ENCODE measurements at places on chromosomes 12 and 14. TPM values are rescaled to one million over a fixed set of nuclear protein-coding genes. Genes with fewer than 3 reads are reported as not detected.

GRCh38 chr14:62081012-62081612 lies 318.9 kb downstream of the SNAPC1 start:
- DNase-seq, result no peak
- no peak overlapping the region for H3K27ac ChIP-seq
- H3K4me3 ChIP-seq, result no peak overlapping the region
- H3K4me1 ChIP-seq, result no peaks in the 10 kb centered on the region

DNA sequence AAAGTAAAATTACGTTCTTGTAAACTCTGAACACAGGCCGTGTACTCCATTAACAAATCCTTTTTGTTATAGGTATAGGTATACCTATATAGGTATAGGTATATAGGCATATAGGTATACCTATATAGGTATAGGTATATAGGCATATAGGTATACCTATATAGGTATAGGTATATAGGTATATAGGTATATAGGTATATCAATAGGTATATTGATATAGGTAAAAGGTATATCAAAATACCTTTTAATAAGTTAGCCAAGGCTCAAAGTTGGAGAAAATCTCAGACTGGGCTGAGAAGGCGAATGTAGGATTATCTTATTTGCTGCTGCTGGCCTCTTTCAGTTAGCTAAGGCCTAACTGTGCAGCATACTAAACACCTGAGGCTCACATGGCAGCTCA lies 3.4 kb downstream of the SCFD1 start:
- H3K36me3 ChIP-seq, result peaks cover 9% of the 10 kb centered on the region
- H3K4me1 ChIP-seq, result no peaks in the 10 kb centered on the region
- no peak overlapping the region for H3K27ac ChIP-seq
- no peak overlapping the region for H3K4me3 ChIP-seq
- no peak for DNase-seq

DNA sequence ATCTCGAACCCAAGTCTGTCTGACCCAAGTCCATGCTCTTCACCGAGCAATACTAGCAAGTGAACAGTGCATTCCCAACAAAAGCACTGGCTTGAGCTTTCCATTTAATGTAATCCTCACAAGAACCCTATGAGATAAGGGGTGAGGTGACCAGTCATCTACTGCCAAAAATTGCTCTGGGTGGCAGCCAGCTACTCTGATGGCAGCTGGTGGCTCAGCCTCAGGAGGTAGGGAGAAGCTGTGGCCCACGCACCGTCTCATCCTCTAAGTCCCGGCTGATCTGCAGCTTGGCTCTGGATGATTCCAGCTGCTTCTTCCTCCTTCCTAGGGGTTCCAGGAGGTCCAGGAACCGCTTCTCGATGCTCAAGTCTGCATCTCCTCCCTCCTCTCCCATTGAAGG lies 75.2 kb downstream of the PLEKHG3 start:
- no peak for DNase-seq
- H3K4me3 ChIP-seq, result no peak overlapping the region
- no peaks in the 10 kb centered on the region for H3K36me3 ChIP-seq
- no peaks in the 10 kb centered on the region for H3K4me1 ChIP-seq

DNA sequence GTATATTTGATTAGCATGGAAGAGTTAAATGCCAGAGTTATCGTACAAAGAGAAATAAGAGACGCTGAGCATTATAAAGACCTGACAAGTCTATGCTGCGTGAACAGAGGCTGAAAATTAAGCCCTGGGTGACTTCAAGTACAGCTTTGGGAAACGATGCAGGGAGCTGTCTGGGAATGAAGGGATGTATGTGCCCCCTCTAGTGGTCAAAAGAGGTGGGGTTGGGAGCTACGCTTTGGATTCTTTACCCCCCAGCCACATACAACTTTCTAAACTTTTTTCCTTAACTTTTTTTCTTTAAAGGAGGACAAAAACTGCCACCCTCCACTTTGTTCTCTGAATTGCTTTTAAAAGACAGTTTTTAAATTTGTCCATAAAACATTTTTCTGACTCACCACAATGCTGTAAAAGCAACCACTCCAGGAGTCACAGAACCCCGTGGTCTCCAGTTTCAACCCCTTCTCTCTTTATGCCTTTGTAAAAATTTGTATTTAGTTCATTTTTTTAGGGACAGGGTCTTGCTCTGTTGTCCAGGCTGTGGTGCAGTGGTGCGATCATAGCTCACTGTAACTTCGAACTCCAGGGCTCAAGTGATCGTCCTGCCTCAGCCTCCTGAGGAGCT lies 59.4 kb downstream of the ZNF664 start:
- no peaks in the 10 kb centered on the region for H3K36me3 ChIP-seq
- peaks cover 42% of the 10 kb centered on the region for H3K4me1 ChIP-seq
- no peak overlapping the region for H3K4me3 ChIP-seq
- no peak overlapping the region for H3K27ac ChIP-seq
- DNase-seq, result peak; percentile 67
- no peaks in the 10 kb centered on the region for H3K27me3 ChIP-seq

DNA sequence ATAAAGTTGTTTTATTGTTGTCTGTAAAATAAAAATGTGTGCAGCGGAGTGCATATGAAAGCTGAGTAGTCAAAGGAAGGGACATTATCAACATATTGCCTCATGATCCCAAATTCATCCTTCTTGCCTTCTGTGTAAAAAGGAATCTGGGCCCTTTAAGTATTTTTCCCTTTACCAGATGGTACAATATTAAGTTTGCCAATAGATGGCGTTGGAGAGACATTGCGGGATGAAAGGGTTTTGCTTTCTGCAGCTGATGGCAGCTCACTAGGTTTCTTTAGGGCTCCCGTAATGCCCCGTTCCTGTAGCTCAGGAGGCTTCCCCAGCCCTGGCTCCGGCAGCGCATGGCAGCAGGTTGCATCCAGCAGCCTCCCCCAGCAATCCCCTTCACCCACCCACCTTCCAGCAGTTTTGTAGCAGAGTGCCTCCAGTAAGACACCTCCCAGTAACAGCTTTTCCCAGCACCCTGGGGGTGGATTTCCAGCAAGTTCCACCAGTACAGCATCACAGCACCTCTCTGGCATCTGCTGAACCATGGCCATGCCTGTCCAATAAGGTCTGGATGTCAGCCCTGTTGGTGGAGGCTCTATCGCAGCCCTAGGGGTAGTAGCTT lies 354.4 kb downstream of the MED13L start:
- H3K4me3 ChIP-seq, result no peak overlapping the region
- H3K36me3 ChIP-seq, result no peaks in the 10 kb centered on the region
- H3K4me1 ChIP-seq, result no peaks in the 10 kb centered on the region
- peak; percentile 56 for DNase-seq
- H3K27me3 ChIP-seq, result no peaks in the 10 kb centered on the region

DNA sequence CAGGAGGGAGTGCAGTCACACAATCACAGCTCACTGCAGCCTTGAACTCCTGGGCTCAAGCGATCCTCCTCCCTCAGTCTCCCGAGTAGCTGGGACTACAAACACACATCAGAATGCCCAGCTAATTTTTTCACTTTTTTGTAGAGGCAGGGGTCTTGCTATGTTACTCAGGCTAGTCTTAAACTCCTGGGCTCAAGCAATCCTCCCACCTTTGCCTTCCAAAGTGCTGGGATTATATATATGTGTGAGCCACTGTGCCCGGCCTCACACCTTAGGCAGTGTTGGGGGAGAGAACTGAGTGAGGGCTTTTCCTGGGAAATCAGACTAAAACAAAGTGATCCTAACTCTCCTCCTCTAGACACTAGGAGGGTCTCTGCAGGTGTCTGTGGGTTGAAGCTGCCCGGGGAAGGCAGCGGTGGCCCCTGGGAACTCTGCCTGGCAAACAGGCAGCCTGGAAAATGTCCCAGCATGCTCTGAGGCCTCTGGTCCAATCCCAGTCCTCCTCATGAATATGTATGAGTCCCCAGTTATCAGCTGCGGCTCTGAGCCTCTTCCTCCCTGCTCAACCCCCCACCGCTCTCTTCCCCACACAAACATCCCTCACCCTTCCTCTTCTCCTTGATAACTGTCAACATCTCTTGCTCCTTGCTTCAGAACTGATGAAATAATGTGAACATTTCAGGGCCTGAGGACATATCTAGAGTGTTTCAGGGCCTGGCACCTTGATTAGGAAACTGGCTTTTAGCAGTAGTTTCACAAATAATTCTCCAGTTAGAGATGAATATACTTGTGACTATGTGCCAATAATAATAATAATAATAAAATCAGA lies 7.9 kb upstream of the NAA25 start:
- no peak overlapping the region for H3K27ac ChIP-seq
- H3K4me1 ChIP-seq, result no peaks in the 10 kb centered on the region
- peak; percentile 66 for DNase-seq
- H3K27me3 ChIP-seq, result no peaks in the 10 kb centered on the region
- H3K36me3 ChIP-seq, result no peaks in the 10 kb centered on the region

DNA sequence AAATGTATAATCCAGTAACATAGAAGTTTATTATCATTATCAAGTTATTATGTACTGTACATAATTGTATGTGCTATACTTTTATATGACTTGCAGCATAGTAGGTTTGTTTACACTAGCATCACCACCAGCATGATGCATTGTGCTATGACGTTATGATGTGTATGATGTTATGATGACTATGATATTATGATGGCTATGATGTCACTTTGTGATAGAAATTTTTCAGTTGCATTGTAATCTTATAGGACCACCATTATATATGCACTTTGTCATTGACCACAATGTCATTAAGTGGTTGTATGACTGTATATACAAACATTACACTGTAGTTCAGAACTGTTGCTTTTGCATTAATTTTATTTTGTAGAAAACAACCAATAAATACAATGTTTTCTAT lies 173.4 kb downstream of the PPFIA2 start:
- H3K4me3 ChIP-seq, result no peak overlapping the region
- no peaks in the 10 kb centered on the region for H3K36me3 ChIP-seq
- H3K4me1 ChIP-seq, result no peaks in the 10 kb centered on the region
- H3K27ac ChIP-seq, result no peak overlapping the region

- H3K4me3 ChIP-seq, result peak overlapping the region; percentile 23
- H3K4me1 ChIP-seq, result peaks cover 65% of the 10 kb centered on the region
- H3K27ac ChIP-seq, result peak overlapping the region; percentile 85
- no peaks in the 10 kb centered on the region for H3K27me3 ChIP-seq
- H3K36me3 ChIP-seq, result no peaks in the 10 kb centered on the region
Measured at GRCh38 chr14:74963178-74963704, 7.8 kb upstream of the PGF start.

GRCh38 chr12:15693228-15693911 lies 95.8 kb downstream of the EPS8 start:
- H3K36me3 ChIP-seq, result no peaks in the 10 kb centered on the region
- DNase-seq, result no peak
- H3K27me3 ChIP-seq, result no peaks in the 10 kb centered on the region
- H3K4me3 ChIP-seq, result no peak overlapping the region

- DNase-seq, result no peak
- H3K27me3 ChIP-seq, result no peaks in the 10 kb centered on the region
- no peaks in the 10 kb centered on the region for H3K4me1 ChIP-seq
- H3K36me3 ChIP-seq, result no peaks in the 10 kb centered on the region
- H3K4me3 ChIP-seq, result no peak overlapping the region
Measured at GRCh38 chr12:128513831-128514230, 246.9 kb downstream of the TMEM132C start.

DNA sequence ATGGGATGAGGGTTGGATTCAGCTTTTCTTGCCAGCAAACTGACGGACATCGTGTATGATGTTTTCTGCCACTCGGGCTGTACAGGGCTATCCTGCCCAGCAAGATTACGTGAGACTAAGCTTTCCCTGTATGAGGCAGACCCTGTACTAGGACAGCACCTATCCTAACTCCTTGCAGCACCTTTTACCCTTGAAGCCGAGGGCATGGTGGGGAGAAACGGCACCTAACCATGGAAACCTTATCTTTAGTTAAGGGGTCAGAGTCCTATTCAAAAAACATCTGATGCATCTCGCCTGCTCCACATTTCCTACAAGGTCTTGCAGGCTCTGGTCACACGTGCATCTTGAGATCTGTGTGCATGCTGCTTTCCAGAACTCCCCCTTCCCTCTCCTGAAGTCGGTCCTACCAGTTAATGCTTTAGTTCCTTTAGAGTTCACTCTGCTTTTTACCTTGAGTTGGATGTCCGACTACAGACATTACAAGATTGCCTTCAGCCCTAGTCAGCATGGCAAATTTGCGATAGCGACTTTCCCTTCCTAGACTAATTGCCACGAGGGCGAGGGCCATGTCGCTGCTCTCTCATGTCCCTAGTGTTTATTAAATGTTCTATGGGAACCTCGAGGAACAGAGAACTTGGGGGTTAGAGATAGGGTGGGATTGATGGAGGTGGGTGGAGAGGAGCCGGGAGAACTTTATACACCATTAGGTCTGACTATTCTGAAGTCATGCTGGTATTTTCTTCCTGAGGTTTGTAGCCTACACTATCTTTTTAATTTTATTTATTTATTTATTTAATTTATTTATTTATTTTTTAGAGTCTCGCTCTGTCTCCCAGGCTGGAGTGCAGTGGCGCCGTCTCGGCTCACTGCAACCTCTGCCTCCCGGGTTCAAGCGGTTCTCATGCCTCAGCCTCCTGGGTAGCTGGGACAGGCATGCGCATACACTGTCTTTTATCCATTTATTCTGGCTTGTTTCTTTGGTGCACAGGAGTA lies 6.6 kb downstream of the RAN start:
- H3K27ac ChIP-seq, result no peak overlapping the region
- H3K27me3 ChIP-seq, result no peaks in the 10 kb centered on the region
- H3K36me3 ChIP-seq, result peaks cover 39% of the 10 kb centered on the region
- no peak overlapping the region for H3K4me3 ChIP-seq
- DNase-seq, result peak; percentile 15
- no peaks in the 10 kb centered on the region for H3K4me1 ChIP-seq

- DNase-seq, result no peak
- no peaks in the 10 kb centered on the region for H3K36me3 ChIP-seq
- no peak overlapping the region for H3K4me3 ChIP-seq
- no peaks in the 10 kb centered on the region for H3K27me3 ChIP-seq
- H3K4me1 ChIP-seq, result no peaks in the 10 kb centered on the region
- no peak overlapping the region for H3K27ac ChIP-seq
Measured at GRCh38 chr14:93752980-93753561, 35.2 kb downstream of the PRIMA1 start.

- no peak for DNase-seq
- H3K36me3 ChIP-seq, result peaks cover 3% of the 10 kb centered on the region
- H3K27ac ChIP-seq, result no peak overlapping the region
- H3K4me1 ChIP-seq, result 0 out of 2 replicates have a peak, but pooled peaks cover 4% of the 10 kb centered on the region
- H3K27me3 ChIP-seq, result no peaks in the 10 kb centered on the region
Measured at GRCh38 chr14:50795909-50796308, 35.1 kb downstream of the NIN start.

GRCh38 chr12:121989276-121990113 lies 32.2 kb upstream of the BCL7A start:
- peaks cover 10% of the 10 kb centered on the region for H3K4me1 ChIP-seq
- H3K27me3 ChIP-seq, result no peaks in the 10 kb centered on the region
- DNase-seq, result no peak
- no peak overlapping the region for H3K27ac ChIP-seq

DNA sequence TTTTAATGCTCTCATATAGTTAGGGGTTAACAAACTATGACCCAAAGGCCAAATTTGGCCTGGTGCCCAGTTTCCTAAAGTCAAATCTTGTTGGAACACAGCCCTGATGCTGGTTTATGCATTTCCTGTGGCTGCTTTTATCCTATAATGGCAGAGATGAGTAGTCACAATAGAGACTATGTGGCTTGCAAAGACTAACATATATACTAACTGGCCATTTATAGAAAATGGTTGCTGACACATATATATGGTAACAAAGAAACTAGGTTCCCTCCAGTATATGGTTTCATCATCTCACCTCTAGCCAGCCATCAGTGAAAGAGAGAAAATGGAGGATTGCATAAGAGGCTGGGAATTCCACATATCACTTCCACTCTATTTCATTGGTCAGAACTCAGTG lies 10.8 kb downstream of the NAV3 start:
- H3K4me1 ChIP-seq, result peaks cover 12% of the 10 kb centered on the region
- no peak overlapping the region for H3K4me3 ChIP-seq
- H3K27ac ChIP-seq, result no peak overlapping the region
- no peaks in the 10 kb centered on the region for H3K27me3 ChIP-seq

Gene AMDHD1
- total RNA-seq, result not detected

Gene SLC39A2
- total RNA-seq, result 0.06 TPM

Gene KLRG1
- total RNA-seq, result 2.3 TPM

Gene MANSC1
- total RNA-seq, result not detected

Gene SERPINA3
- total RNA-seq, result 0.15 TPM

Gene FAM90A1
- total RNA-seq, result not detected

Measured in SJCRH30 (cell line).